Thoracic aorta (tissue), 2 donors: ENCODE measurements at places on chromosomes 6 and 20.

- DNase-seq: no peak
These were observed 62.0 kb upstream of the GATA5 start for GRCh38 chr20:62537649-62538292.

GRCh38 chr6:96162711-96163120, 146.9 kb downstream of the FUT9 start:
- no peak for DNase-seq

DNA sequence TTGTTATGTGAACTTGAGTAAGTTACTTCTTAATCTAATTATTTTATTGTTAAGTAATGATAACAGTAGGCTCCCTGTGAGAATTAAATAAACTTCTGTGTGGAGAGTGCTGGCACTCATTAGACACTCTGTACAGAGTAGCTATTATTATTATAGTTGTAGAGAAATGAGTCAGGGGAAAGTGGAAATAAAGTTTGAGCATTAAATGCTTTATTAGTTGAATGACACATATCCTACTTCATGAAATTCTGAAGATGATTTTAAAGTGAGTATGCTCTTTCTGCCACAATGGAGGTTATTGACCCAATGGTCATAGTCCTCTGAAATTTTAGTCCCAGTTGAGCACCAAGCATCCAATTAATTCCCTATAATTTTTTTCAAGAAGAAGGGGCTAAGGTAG, 5.9 kb downstream of the ECI2 start:
- DNase-seq: no peak

DNA sequence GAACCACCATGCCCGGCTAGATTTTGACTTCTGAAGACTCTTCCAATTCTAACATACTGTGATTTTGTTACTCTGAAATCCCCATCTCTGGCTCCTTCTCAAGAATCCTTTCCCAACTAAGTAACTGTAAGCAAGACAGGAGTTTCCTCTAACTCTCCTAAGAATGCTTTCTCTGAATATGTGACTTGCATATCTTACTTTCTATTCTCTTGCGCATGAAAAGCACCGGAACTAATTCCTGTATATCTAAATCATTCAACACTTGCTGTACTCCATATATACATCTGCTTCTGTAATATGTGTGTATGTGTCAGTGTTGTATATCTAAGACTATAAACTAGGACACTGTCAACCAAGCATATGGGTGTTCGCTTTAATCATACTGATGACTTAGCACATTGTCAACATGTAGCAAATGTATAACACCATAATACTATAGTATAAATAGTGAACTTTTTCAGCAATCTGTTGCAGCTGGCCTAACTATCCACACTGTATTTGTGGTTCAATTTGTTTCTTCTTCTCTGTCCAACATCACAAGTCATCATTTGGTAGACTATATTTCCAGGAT, 108.1 kb upstream of the PRDM1 start:
- no peak for DNase-seq

DNA sequence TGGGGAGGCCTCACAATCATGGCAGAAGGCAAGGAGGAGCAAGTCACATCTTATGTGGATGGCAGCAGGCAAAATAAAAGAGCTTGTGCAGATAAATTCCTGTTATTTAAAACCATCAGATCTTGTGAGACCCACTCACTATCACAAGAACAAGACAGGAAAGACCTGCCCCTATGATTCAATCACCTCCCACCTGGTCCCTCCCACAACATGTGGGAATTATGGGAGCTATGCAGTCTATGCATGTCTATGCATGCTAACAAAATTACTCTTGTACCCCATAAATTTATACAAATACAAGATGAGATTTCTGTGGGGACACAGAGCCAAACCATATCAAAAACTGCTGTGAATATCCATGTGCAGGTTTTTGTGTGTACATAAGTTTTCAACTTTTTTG, 25.6 kb upstream of the SCP2D1 start:
- no peak for DNase-seq

DNA sequence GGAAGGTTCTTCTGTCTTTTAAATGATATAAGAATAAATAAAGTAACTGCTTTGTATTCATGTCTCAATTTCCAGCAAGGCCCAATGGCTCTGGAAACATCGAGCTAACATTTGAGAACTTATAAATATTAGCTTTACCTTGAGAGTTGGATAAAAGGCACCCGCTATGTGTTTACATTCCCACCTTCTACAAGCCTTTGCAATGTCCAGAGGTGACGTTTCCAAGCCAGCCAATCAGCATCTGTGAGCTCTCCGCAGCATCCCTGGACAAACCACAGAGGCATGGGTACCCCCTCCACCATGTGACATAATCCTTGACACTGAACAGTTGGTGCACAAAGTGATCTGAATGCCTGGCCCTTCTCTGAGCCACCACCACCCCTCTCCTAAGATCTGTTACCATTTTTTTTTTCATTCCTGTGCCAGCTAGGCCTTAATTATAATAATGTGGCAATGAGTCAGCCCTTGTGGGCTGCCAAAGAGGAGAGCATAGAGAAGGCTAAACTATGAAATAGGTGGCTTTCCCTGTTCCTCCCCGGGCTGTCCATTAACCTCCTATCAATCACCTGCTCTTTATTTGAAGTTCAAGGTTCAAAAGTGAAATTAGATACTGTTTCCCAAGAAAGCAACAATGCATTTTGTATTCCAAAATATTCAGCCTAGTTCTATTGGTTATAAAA, 4.1 kb downstream of the CBLN4 start:
- DNase-seq: no peak

- DNase-seq: no peak
These were observed 294.0 kb downstream of the SOX4 start for GRCh38 chr6:21887231-21888185.

DNA sequence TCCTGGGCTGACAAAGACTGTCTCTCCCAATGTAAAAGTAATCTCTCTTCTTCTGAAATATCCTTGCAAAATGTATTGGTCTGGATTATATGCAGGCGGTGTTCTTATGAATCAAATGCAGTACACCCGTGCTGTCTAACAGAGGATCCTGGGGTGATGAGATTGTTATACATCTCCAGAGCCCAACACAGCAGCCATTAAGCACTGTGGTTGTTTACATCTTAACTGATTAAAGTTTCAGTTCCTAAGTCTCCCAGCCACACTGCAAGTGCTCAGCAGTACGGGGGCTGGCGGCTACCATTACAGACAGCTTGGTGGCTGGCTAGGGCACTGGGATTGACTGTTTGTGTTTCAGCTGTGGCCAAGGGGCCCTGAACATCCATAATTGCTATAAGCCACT, 7.0 kb downstream of the UNC93A start:
- no peak for DNase-seq

GRCh38 chr20:10239954-10240353, 21.3 kb downstream of the SNAP25 start:
- no peak for DNase-seq

GRCh38 chr20:25510202-25510601, 75.1 kb downstream of the NINL start:
- no peak for DNase-seq

- DNase-seq: no peak
These were observed 32.6 kb downstream of the HDGFL1 start for GRCh38 chr6:22601984-22602383.

- no peak for DNase-seq
These were observed 26.0 kb downstream of the SLC2A10 start for GRCh38 chr20:46735436-46735835.

DNA sequence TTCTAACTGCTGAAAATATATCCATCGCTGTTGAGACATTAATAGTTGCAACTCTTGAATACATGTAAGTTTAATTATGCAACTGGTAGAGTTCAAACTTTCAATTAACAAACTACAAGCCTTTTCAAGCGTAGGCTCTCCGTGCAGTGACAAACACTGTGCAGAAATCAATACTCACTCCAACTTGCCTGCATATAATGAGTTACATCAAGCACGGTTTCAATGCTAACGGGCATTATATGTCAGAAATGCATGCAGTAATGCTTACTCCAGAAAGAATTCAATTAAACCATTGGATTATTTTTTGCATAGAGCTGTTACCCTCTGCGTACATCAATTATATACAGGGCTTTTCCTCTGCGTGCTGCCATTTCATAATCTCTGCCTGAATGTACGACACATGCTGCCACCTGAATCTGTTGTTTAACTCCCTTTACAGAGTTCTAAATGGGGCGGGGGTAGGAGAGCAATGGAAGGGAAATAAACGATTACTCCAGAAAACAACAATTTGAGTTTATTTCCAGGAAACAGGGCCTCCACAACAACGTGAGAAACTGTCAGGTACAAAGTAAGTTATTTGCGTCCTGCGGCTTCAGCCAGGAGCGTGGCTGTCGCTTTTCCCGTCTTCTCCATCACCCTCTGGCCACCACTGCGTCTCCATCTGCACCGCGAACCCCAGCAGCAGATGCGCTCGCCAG, 1.8 kb downstream of the PTPRK start:
- no peak for DNase-seq

- no peak for DNase-seq
These were observed 25.9 kb upstream of the EFHC1 start for GRCh38 chr6:52394251-52394666.

DNA sequence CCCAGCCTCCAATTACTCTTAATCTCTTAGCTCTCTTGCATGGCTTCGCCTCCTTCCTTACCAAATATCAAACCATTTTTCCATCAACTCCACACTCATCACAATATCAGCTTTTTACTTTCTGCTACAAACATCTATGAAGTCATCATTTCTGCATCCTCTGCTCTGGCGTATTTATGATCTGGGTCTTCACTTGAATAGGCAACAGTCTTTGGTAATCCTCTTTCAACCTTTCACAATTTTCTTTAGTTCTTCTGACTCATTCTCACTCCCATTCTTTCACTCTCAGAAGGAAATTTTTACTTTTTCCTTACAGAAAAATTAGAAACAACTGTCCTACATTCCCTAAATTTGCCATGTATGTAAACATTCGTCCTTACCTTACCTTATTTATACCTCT, 522.4 kb downstream of the HDGFL1 start:
- no peak for DNase-seq

DNA sequence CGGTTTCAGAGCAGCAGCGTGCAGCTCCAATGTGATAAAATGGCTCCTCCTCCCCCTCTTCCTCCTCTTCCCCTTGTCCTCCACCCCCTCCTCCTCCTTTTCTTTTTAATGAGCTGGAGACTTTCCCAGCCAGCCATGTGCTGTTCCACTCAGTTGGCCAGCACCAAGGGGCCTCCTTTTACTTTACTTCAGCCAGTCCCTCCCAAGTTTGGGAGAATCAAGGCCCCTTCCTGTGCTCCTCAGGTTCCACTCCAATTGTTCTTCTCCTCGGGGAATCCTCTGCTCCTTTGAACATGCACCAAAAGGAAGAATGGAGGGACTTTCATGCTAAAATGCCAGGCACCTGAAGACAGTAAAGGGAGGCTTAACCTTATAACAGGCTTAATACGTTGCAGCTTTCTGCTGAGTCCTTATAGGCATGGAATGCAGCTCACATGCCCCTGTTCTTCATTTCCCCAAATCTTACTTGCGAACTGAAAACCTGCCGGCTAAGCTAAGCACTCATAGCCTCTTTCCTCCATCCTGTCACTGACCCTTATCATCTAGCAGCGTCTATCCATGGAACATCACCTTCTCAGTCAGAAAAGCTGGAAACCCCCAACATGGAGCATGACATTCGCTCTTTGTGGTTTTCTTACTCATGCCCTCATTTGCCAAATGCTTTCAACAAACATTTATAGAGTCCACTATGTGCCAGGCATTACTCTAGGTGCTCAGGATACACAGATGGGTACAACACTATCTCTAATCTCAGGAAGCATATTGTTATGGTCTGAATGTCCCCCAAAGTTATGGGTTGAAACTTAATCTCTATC, 170.6 kb downstream of the PHACTR1 start:
- no peak for DNase-seq

- no peak for DNase-seq
These were observed 32.5 kb downstream of the PRR18 start for GRCh38 chr6:166275714-166276166.

DNA sequence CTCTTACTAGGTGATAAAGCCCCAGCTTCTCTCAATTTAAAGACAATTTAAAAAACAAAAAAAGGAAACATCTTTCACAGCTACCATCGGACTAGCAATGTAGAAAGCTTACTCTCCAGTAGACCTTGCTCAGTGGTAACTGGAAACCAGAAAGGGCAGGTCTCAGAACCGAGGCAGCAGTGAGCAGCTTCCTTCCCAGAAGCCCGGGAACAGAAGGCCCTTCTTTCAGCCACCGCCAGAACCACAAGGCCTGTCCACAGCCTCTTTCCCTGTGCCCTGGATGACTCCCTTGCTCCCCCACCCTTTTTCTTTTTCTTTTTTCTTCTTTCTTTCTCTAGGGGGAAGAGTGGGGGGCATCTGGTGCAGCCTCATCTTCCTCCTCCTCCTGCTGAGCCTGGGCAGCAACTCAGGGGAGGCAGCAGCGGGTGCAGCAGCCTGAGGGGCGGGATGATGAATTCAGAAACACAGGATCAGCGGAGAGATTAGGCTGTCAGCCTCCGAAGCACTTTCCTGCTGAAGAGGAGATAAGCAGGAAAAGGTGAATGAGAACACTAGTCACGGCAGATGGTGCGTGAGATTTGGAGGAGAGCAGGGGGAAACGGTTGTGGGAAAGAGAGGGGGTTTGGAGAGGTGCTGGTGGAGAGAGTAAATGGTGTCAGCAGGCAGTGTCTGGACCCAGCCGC, 158.5 kb downstream of the ID4 start:
- no peak for DNase-seq

DNA sequence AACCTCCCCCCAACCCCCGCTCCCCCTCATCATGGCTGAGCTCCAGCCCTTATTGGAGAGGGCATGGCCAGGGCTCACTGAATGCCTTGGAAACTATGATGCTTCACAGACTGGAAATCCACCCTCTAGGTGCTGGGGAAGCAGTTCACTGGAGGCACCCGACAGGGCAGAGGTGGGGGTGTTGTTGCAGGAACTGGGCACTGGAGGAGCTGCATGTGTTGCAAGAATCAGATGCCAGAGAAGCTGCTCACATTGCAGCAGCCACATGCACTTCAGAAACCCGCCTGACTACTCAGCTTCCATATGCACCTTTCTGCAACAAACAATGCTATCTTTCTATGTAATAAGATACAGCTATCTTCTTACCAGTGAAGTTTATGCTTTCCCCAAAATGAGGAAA, 7.9 kb upstream of the TBPL1 start:
- DNase-seq: no peak

DNA sequence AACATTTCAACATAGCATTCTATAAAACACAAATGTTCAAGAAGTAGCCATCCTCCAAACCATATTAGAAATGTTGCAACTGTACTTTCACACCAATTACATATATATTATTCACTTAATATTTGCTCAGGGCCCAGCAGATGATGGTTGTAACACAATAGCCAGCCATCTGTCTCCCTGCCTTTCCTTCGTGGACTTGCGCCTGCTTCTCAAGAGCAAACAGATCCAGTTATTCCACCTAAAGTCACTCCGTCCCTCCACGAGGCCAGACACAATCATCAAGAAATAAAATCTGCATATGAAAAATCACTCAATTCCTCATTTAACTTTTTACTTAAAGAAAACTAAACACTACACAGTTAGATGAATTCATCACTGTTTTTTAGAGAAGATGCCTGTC, 160.4 kb downstream of the RALGAPA2 start:
- DNase-seq: no peak

- no peak for DNase-seq
These were observed 3.5 kb upstream of the RAMACL start for GRCh38 chr6:166589786-166590574.

- no peak for DNase-seq
These were observed 250.5 kb downstream of the ESR1 start for GRCh38 chr6:152057832-152058498.
